ENCODE measurements at places on chromosomes 7 and 10.

GRCh38 chr7:149223176-149223575 is 16.3 kb upstream of the ZNF212 start:
- DNase-seq, result no peak

GRCh38 chr7:48298779-48299178 is 127.5 kb downstream of the ABCA13 start:
- peak; percentile 42 for DNase-seq

GRCh38 chr7:7819442-7820247 is 101.2 kb upstream of the RPA3 start:
- no peak for DNase-seq

GRCh38 chr7:151575410-151575809 is 55.7 kb upstream of the RHEB start:
- DNase-seq, result no peak

DNA sequence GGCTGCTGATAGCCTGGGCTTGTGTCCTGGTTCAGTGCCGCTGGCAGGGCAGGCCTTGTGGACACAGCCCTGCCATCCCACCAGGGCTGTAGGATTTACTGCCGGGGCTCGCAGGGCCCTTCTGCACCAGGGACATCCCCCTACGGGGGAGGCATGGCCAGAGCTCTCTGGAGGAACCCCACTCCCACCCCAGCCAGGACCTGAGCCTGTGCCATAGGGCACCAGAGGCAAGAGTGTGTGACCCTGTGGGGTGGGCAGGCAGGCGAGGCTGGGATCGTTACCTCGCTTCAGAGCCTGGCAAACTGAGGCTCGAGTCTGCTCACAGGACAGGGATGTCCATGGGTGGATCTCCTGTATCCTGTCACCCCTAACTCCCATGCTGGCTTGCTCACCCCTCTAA is 2.6 kb downstream of the LDB3 start:
- DNase-seq, result no peak
